CD8-positive, alpha-beta memory T cell (primary cell): ENCODE measurements at places on chromosomes 11 and 22.

DNA sequence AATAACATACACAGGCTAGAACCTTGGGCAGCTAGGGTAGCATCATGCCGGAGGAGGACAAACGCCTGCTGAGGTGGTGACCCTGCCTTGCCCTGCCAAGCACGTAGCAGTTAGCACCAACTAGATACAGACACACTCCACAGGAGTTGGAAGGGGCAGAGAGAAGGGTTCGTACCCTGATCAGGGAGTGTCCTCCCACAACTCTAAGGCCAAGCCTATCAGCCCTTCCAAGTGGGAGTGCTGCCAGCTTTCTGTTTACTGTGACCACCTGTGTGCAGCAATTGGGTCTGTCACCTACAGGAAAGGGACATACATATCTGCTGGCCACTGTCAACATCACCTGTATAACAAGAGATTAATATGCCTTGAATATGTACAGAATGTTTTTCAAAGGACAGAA lies 1.9 kb upstream of the THAP7 start:
- DNase-seq: no peak

- DNase-seq: no peak
Observed at GRCh38 chr11:36292311-36292722, 3.1 kb upstream of the COMMD9 start.

DNA sequence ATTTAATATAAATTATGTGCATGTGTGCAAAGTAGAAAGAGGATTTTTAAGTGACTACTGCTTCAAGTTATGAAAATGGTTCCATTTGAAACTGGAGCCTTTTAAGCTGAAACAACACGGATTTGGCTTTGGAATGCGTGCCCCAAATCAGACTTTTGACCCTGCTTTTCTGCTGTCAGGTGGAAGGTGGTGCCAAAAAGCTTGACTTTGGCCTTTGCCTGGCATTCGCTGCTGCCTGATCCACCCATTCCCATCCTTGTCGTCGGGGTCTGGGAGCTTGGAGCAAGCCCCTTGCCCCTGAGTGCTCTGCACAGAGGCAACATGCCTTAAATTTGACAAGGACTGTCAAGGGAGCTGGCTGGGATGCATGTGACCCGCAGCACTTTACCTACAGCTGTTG lies 335.3 kb upstream of the SYN3 start:
- DNase-seq: no peak

- DNase-seq: no peak
Observed at GRCh38 chr22:20396639-20397038, 2.7 kb downstream of the ZNF74 start.

- no peak for DNase-seq
Observed at GRCh38 chr11:87366763-87367405, 329.1 kb downstream of the TMEM135 start.

DNA sequence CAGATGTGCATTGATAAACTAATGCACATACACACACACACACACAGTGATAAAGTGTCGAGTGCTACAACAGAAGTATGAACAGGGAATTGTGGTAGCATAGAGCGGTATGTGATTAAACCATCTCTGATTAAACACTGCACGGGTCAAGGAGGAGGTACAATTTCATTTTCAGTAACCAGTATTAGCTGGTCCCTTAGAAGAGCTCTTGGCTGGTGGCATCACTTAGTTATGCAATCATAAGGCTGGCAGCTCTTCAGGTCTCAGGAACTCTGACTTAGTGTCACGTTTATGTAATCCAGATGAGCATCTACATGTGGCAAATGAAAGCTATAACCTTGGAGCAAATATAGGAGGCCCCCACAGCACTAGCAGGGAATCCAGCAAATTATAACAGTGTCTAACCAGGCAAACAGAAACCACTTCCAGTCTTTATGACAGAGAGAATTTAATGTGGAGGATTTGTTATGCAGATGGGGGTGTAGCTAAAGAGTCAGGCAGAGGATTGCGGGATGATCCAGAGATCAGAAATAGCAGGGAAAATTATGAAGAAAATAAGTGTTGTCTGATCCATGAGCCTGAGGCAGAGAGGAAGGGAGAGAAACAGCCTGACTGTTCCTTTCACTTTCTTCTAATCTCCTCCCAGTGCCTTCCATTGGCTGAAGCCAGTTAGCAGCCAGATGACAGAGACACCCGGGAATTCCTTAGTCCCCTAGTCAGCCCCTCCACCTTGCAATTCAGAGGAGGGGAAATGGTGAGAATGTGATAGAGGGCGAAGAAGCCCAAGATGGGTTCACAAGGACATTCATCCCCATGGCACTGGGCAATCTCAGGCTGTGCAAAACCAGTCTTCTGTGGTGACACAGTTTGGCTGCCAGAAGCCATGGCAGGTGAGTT lies 533.1 kb upstream of the TENM4 start:
- DNase-seq: no peak

- DNase-seq: no peak
Observed at GRCh38 chr11:46378811-46379481, 2.5 kb upstream of the MDK start.

GRCh38 chr11:119706029-119706428 lies 23.0 kb downstream of the NECTIN1 start:
- DNase-seq: no peak

DNA sequence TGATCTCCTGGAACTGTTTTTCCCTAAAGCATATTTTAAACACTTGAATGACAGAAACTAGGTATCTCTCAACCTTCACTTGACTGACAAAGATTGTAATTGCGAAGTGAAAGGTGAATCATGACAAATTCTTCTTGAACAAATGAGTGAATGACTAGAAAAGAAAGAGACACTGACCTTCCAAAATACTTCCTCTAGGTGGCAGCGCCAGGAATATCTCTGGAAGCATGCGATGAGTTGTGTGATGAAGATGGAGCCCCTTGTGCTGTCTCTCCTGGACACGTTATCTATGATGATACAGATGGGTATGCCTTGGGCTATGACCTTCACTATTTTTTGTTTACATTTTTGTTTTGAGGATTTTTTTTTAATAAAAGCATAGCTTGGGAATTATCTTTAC lies 7.0 kb upstream of the CASP12 start:
- DNase-seq: no peak

DNA sequence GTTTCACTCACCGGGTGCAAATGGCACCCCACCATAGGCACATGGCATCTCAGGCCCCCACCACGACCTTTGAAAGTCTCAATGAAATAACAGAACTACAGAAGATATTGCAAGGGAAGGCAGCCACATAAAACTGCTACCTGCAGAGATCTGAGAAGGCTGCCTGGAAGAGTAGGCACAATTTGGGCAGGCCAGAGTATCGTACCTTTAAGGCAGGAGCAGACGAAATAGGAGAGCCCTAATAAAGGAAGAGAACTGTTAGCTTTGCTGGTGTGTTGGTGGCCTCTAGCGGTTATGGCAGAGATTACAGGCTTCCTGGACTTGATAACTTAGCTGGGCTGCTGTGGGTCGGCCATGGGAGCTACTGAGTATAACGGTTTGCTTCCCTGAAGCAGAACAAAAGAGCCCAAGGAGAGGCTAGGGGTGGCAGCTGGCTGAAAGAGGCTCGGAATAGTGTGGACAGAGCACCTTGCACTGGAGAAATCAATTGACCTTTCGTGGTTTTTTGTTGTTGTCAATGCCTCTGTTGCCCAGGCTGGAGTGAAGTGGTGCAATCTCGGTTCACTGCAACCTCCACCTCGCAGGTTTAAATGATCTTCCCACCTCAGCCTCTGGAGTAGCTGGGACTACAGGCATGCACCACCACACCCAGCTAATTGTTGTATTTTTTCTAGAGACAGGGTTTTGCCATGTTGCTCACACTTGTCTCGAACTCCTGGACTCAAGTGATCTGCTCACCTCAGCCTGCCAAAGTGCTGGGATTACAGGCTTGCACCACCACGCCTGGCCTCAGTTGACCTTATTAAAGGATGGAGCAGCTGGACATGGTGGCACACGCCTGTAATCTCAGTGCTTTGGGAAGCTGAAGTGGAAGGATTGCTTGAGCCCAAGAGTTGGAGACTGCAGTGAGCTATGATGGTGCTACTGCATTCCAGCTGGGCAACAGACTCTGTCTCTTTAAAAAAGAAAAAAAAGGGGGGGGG lies 4.8 kb downstream of the SDF2L1 start:
- DNase-seq: peak; percentile 83

DNA sequence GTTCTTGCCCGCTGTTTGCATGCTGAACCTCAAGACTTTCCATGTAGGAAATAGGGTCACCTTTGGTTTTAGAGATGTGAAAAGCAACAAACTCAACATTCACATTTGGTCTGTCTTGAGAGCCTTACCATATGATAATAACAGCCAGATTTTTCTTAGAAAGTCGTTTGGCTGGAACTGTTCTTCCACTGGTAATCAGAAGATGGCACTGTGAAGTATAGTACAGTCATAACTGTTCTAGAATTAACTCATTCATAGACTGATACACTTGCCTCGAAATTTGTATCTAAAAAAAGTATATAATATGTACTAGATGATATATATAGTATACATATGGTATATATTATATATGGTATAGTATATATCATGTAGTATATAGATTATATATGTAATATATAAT lies 12.3 kb downstream of the LUZP2 start:
- DNase-seq: no peak

DNA sequence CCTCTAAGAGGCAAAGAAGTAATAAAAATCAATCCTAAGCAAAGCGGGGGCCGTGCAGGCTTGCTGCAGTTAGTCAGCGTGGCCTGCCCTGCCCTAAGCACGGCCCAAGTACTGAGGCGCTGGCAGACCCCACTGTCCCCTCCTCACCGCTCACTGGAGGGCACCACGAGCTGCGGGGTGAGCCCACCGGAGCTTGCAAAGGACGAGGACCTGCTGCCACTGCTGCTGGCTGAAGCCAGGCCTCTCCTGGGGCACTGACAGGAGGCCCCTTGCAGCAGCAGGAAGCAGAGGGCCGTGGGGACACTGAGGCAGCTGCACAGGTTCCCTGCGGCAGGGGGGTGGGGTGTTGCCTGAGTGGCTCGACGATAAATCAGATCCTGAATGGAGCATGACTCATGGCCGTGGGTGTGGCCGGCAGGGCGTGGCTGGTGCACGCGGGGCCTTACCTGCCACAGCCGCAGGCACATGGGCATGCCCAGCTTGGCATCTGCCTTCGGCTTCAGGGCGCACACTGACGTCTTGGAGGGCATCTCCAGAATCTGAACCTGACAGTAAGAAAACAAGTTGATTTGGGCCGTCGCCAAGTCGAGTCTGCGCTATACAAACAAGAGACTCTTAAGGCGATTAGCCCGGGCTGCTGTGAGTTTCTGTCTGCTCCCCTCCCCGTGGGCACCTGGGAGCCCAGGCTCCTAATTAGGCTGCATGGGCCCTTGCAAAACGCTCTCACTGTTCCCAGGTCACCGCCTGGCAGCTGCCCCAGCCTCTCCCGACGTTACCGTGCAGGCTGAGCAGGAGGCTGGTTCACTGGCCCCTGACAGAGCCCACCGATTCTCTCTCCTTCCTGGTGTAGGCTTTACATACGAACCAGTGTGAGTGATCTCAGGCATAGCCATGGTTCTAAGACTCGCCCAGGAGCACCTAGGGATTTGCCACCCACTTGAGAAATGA lies 45.9 kb downstream of the TBX1 start:
- DNase-seq: no peak

- no peak for DNase-seq
Observed at GRCh38 chr22:29821291-29822016, 16.6 kb downstream of the ASCC2 start.

- DNase-seq: no peak
Observed at GRCh38 chr11:83303316-83303715, 17.1 kb upstream of the CCDC90B start.

DNA sequence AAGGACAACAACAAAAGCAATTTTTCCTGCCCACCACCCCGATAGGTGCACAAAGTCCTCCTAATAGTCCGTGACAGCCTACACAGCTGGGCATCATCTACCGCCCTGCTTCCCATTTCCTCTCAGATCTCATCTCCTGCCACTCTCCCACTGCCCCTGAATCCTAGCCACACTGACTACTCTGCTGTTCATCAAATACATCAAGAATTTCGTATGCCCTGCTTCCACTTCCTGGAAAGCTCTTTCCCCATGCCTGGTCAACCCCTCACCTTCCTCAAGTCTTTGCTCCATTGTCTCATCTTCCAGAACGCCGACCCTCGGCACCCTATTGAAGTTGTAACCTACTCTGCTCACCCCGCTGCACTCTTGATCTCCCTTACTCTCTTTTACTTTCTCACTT lies 320.1 kb downstream of the OPCML start:
- no peak for DNase-seq

DNA sequence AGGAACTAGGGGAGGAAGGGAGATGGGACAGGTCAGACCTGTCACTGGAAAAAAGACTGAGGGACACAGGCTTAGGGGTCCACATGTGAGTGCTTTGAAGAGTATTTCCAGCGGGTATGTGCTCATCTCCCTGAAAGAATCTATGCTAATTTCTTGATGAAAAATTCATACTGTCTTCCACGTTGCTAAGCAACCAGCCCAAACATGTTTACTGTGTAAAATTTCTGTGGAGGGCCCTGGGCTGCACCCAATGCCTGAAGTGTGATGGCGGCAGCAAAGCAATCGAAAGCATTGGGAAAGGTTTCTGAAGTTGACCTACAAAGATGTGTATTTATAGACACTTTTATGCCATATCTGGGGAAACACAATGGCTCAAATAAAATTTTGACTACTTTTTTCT lies 7.4 kb downstream of the SYT13 start:
- no peak for DNase-seq

DNA sequence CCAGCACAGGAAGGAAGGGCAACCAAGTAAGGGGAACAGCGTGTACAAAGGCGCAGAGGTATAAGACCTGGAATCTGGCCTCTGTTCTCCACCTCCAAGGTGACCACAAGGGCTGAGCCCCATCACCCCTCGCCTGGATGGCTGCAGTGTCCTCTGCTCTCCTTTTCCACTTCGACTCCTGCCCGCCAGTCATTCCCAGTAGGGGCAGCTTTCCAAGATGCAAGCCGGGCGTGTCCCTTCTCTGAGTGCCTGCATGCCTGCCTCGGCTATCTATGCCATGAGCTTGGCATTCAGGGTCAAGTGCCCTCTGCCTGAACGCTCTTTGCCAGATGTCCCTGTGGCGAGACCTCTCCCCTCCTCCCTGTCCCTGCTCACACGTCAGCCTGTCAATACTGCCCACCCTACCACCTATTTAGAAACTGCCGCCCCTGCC lies 17.0 kb downstream of the FADS3 start:
- DNase-seq: no peak

DNA sequence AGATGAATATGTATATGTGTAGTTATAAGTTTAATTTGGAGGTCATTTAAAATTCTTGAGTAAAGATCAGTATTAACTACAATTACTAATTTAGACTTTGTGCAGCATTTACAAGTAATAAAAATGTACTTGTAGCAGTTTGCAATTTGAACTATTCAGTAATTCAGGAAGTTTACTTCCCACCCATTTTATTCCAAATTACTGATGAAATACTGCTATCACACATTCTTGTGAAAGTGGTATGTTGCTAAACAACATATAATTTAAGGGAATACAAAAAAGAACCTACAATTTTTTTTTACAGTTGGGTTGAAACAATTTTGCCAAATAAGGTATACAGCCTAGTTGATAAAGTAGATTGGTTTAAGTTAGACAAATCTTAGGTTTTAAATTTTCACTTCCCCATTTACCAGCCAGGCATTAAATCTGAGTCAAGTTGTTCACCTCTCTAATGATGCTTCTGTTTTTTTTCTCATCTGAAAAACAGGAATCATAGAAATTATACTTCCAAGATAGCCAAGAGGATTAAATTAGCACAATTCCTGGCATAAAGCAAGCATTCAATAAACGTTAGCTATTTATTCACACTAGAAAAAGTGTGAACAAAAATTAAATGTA lies 45.3 kb downstream of the ZBTB44 start:
- no peak for DNase-seq

GRCh38 chr11:76671237-76671592 lies 668 bp upstream of the LRRC32 start:
- DNase-seq: no peak

GRCh38 chr11:69634590-69634989 lies 6.4 kb upstream of the CCND1 start:
- DNase-seq: no peak

GRCh38 chr22:45420011-45420410 lies 6.5 kb downstream of the RIBC2 start:
- DNase-seq: no peak
